Right ventricle myocardium inferior (tissue), 1 donor: ENCODE measurements at places on chromosomes 5 and 9. TPM values are rescaled to one million over a fixed set of nuclear protein-coding genes. Genes with fewer than 3 reads are reported as not detected.

- DNase-seq = no peak
Measured at GRCh38 chr5:54323495-54323894, 13.1 kb upstream of the ARL15 start.

GRCh38 chr5:7983433-7983832 is 114.5 kb downstream of the MTRR start:
- DNase-seq = no peak

DNA sequence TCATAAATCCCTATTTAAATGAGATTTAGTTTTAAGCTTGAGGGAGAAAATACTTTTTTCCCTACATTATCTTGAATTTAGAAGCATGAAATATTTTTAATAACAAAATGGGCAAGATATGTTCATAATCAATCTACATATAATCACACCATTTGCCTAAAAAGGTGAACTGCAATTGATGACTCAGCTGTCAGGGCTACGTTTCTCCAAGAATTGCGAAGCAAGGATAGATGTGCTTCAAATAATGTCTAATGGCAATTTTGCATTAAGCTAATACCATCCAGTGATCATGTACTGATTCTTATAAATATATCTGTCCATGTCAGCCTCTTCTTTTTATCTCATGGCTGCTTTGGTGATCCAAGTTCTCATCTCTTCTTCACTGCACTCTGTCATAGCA is 404.4 kb downstream of the MAN2A1 start:
- DNase-seq = no peak

DNA sequence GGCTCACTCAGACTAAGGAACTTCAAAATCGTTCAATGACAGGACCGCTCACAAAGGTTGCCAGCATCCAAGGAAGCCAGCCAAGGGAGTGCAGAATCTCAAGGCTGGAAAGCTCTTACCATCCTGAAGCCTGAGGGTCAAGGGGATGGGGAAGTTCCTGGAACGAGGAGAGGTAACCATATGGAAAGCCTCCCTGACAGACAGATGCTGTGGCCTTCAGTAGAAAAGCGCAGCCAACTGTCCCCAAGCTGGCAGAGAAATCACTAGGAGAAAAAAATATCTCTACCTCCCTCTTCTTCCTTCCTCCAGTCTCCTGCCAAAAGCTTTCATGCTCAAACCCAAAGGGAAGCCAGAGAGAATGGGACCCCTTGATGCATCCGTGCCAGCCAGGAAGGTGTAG is 90.5 kb upstream of the RANBP3L start:
- no peak for DNase-seq

DNA sequence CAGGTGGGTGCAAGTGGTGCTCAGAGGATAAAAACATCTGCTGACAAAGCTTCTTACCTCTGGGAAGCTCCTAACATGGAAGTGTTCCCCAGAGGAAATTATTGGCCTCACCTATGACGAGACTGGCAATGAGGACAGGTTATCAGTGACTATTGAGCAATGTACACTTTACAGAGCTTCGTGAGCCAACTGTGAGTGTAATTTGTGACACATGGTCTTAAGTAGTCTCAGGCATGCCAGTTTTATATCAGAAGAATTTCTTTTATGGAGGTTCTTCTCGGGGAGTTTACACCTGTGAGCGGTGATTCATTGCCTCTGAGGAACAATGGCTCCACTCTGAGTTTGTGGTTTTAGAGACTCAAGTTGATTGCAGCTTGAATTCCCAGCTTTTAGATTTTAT is 11.3 kb downstream of the ANKDD1B start:
- no peak for DNase-seq

- DNase-seq = no peak
Measured at GRCh38 chr5:36395260-36395659, 93.6 kb upstream of the RANBP3L start.

DNA sequence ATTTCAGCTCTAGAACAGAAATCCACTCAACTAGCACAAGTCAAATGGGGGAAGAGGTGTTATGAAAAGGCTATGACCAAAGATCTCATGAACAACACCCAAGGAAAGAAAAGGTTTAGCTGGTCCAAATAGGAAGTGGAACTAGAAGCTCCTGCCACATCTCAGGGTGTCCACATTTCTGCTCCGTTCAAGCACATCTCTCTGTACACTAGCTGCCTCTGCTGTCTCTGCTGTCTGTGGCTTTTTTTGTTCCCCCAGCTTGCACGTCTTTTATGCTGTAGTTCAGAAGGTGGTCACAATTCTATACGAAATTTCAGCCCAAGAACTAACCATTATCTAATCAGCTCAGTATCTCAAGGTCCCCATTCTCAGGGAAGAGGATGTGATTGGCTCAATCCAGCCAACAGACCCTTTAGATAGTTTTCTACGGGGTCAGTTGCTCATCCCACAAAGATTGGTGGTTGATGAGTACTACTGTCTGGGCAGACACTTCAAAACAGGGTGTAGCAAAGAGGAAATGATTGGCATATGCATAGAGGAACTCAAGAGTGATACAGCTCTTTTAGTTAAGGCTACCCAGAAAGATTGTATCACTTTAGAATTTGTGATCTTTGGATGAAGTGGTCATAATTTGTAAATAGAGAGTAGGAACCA is 44.0 kb downstream of the FANCC start:
- no peak for DNase-seq

- no peak for DNase-seq
Measured at GRCh38 chr5:158324236-158324635, 465.3 kb upstream of the CLINT1 start.

GRCh38 chr9:108270051-108270450 is 585.7 kb downstream of the ACTL7B start:
- no peak for DNase-seq

DNA sequence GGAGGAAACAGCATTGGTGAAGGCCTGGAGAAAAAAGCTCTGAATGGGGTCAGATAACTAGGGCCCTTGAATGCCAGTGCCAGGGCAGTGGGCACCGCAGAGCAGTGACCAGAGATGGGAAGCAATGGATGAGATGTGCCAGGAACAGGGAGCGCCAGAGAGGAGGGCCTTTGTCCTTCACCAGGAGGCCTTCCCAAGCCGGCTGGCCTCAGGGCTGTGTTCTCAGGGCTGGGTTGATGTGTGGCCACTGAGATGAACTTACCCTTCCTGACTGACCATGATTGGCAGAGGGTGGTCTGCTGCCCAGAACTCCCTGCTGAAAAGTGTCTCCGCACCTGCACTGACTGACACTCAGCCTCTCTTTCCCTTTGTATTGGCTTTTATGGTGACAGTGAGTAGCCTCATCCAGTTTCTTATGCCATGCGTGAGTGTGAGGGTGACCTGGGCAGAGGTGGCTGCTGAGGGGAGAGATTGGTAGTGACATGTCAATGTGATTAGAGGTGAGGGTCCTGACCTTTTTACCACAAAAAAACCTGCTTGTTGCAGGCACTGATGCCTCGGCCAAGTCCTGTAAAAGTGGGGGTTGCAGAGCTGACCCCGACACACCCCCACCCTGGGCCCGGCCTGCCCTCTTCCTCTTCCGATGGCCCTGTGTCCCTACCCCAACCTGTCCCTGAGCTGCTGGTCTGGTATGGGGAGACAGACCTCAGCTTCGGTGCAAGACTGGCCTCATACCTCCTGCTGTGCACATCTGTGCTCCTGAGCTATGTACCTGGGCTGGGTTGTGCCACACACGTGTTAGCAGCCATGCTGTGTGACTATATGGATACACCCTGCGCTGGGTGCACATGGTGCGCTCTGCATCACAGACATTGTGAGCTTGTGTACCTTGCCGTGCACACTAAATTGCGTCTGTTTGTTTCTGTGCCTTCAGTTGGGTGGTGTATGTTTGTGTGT is 57.1 kb upstream of the PSD2 start:
- DNase-seq = no peak

Gene CNTNAP3
- 7.4 TPM for total RNA-seq
